ENCODE measurements at places on chromosomes 13 and 19.

GRCh38 chr13:40777166-40777808, 6.3 kb upstream of the MRPS31 start:
- peak; percentile 45 for DNase-seq

GRCh38 chr19:54096617-54097106, 3.9 kb downstream of the OSCAR start:
- DNase-seq: no peak

- DNase-seq: no peak
Observed at GRCh38 chr19:10983026-10983425, 22.2 kb downstream of the SMARCA4 start.

GRCh38 chr19:34310494-34310981, 54.5 kb upstream of the GPI start:
- DNase-seq: no peak

DNA sequence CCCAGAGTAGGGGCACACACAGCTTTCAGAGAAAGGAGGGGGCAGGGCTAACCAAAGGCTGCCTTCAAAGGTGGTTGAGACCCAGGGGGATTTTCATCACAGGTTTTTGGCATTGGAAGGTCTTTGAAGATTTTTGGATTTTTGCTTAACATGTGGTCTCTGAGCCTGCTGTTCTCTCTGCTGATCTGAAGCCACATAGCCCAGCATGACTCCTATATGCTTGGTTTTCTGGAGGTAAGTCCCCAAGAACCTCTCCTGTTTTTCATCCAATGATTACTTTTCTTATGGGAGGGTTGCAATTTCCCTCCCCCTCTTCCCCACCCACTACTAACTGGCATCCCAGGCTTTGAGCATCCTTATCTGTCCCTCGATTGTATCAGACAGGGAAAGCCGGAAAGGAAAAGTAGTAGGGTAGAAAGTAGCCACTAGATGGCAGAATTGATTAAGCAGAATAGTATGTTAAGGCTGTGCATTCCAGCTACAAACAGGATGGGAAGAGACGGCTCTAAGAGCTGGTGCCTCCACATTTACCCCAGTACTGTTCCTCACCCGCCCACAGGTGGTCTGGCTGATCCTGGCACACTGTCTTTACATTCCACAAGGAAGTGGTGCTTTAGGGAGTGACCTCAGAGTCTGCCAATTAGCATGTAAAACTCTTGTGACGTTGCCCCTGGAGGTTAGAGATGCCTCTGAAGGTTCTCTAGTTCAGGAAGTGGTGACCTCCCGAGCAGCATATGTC, 218.9 kb upstream of the EDNRB start:
- no peak for DNase-seq

DNA sequence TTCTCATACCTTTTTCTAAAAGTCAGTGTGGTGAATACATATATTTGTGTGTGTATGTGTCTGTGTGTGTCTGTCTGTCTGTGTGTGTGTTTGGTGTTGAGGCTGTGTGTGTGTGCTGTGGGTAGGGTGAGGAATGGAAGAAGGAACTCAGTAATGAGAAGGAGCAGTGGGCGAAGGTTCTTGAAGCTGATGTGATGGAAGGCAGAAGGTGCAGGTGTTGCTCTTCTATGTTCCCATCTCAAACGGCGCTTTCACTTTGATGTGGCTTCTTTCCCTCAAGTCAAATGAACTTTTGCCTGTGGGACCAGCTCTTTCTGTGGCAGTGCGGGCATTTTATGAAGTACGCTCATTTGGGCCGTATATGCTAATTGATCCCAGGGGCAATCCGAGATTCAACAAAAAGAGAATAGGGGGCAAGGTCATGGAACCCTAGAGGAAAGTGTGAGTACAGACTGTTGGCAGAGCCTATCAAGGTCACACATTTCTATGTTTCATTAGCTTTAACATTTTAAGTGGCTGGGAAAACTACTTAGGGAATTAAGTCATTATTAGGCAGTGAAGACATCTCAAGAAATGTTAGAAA, 15.2 kb downstream of the BIVM start:
- no peak for DNase-seq

DNA sequence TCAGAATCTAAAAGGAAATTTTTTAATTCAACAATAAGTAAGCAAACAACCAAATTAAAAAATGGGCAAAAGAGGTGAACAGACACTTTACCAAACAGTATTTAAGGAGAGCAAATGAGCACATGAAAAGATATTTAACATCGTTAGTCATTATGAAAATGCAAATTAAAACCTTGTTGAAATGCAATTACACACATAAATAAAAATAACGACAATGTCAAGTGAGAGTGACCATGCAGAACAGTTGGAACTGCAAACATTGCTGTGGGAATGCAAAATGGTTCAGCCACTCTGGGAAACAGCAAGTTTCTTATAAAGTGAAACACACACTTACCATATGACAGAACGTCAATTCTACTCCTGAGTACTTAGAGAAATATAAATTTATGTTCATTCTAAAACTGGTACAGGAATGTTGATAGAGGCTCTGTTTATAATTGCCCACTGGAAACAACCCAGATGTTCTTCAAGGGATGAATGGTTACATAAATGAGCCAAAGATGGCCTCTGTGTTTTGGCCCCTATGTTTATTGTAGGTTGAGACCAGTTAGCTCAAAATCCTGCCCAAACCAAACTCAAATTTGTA, 678.1 kb downstream of the UQCRFS1 start:
- no peak for DNase-seq

DNA sequence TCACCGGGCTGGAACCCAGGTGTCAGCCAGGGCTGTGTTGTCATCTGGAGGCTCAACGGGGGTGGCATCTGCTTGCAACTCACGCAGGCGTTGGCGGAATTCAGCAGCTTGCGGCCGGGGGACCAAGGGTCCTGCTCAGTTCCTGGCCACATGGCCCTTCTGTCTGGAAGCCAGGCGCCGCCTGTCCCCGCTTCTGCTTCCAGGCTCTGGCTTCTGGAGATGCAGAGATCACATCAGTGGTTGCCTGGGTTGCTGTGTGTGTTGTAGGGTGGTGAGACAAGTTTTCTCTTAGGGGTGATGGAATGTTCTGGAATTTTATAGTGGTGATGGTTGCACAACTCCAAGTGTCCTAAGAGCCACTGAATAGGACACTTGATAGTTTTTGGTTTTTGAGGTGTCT, 5.0 kb downstream of the ADAT3 start:
- no peak for DNase-seq

- peak; percentile 56 for DNase-seq
Observed at GRCh38 chr19:50607874-50608785, 31.6 kb downstream of the SYT3 start.

DNA sequence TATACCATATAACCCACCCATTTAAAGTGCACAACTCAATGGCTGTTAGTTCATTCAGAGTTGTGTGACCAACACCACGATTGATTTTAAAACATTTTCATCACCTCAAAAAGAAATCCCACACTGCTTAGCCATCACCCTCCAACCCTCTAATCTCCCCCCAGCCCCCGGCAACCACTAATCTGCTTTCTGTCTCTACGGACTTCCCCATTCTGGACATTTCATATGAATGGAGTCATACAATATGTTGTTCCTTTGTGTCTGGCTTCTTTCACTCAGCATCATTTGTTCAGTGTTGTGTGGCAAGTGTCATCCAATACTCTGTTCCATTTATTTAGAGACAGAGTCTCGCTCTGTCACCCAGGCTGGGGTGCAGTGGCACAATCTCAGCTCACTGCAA, 4.0 kb upstream of the PNMA8B start:
- DNase-seq: no peak

- DNase-seq: no peak
Observed at GRCh38 chr19:2127758-2128157, 23.6 kb downstream of the AP3D1 start.

GRCh38 chr19:33306853-33307792, 4.8 kb upstream of the CEBPA start:
- DNase-seq: no peak

GRCh38 chr19:6412447-6413091, 12.0 kb downstream of the KHSRP start:
- peak; percentile 63 for DNase-seq

- no peak for DNase-seq
Observed at GRCh38 chr19:40633207-40633606, 32.0 kb downstream of the LTBP4 start.

GRCh38 chr13:27293076-27293691, 22.6 kb downstream of the RASL11A start:
- DNase-seq: peak; percentile 4

DNA sequence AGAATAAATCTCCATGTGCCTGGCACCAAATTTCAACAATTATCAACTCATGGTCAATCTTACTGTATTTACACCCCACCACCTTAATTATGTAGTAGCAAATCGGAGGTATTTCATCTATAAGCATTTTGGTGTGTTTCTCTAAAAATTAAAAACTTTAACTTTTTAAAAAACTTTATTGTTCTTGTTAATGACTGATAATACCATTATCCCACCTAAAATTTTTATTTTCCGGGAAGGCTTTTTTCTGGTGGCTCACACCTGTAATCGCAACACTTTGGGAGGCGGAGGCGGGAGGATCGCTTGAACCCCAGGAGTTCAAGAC, 453 bp upstream of the PDCD2L start:
- no peak for DNase-seq

DNA sequence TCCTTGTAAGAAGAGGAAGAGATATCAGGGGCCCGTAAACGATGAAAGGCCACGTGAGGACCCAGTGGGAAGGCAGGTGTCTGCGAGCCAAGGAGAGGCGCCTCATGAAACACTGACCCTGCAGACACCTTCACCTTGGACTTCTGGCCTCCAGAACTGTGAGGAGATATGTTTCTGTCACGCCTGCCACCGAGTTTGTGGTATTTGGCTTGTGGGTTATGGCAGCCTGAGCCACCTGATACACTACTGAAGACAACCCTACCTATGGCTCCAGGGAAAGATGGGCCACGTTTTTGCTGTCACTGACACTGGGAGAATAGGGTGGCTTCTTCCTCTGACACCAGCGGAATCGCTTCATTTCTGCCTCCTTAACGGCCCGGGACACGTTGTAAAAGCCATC, 217.5 kb upstream of the MAB21L1 start:
- DNase-seq: no peak

DNA sequence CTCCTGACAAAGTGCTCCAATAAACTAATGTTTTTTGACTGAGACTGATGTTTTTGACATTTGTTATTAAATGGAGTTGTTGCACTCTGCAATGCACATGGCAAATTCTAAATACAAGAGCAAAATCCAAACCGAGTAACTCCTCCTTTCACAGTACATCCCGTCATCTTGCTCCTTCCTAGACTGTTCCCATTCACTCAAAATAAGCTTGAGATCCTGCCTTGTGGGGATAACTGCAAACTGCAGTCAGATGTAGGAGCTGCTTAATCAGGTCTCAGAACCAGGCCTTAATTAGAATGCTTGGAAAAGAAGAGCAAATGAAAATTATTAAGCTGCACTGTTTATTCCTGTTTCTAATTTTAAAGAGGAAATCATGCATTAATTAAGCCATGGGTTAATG, 134.8 kb upstream of the SPRY2 start:
- no peak for DNase-seq

DNA sequence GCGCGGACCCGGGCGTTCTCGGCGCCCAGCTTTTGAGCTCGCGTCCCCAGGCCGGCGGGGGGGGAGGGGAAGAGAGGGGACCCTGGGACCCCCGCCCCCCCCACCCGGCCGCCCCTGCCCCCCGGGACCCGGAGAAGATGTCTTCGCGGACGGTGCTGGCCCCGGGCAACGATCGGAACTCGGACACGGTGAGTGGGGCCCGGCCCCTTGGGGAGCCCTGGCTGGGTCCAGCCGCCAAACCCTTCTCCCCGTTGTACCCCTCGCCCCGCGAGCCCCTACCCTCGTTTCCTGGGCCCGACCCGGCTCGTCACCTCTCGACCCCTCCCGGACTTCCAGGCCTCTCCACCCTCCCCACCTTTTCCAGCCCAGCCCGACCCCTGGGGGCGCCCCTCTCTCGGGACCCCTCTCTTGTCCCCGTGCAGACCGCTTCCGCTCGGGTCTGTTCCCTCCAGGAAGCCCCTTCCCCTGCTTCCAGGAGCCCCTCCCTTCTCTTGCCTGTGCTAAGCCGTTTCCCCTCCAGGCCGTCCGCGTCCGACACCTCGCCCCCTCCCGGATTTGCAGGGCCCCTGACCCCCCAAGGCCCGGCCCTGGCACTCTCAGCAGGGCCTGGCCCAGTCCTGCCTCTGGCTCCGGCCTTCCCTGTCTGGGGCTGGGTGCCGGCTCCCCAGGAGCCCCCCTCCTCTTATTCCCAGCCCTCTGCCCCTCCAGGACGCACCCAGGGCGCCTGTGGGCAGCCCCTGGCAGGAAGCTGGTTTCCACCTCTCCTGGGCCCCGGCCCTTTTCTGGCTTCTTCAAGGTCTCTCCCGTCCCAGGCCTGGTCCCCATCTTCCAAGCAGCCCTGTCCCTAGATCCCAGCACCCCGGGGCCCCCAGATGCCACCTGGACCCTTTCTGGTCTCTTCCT, 632 bp downstream of the MARK4 start:
- no peak for DNase-seq

DNA sequence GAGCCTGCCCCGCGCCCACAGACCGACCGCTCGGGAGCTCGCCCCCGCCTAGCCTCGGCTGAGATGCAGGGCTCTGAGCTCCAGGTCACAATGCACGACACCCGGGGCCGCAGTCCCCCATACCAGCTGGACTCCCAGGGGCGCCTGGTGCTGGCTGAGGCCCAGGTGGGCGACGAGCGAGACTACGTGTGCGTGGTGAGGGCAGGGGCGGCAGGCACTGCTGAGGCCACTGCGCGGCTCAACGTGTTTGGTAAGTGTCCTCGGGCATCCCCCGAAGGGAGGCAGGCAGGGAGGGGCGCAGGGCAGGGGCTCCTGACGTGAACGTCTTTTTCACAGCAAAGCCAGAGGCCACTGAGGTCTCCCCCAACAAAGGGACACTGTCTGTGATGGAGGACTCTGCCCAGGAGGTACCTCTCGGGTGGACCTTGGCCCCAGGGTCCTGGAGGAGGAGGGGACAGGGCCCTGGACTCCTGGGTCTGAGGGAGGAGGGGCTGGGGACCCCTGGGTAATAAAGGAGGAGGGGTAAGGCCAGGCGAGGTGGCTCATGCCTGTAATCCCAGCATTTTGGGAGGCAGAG, 3.3 kb downstream of the BCAM start:
- no peak for DNase-seq

GRCh38 chr19:2303211-2303798, 4.6 kb downstream of the LINGO3 start:
- no peak for DNase-seq

DNA sequence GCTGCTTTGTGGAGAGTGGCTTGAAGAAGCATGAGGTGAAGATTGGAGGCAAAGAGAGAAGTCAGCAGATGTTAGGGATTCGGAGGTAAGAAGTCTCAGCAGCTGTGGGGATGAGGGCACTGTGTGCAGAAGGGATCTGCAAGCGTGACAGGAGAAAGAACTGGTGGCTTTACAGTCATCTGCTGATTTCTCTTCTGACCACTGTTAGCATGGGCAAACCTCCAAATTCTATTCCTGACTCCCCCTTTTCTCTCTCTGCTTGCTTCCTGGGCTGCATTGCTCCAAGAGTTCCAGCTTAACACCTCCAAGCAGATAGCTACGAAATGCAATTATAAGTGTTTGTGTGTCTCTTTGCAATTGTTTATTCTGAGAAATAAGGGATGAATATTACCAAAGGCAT, 159.6 kb downstream of the GGACT start:
- DNase-seq: no peak

- DNase-seq: no peak
Observed at GRCh38 chr19:38649305-38650171, 2.1 kb downstream of the ACTN4 start.

GRCh38 chr13:48545608-48546007, 12.7 kb upstream of the RCBTB2 start:
- DNase-seq: no peak

- DNase-seq: no peak
Observed at GRCh38 chr13:76330761-76331160, 555.4 kb downstream of the KCTD12 start.

All from CD4-positive, alpha-beta T cell (primary cell).